Jurkat, Clone E6-1 (cell line): ENCODE measurements at places on chromosomes 1 and 21.

DNA sequence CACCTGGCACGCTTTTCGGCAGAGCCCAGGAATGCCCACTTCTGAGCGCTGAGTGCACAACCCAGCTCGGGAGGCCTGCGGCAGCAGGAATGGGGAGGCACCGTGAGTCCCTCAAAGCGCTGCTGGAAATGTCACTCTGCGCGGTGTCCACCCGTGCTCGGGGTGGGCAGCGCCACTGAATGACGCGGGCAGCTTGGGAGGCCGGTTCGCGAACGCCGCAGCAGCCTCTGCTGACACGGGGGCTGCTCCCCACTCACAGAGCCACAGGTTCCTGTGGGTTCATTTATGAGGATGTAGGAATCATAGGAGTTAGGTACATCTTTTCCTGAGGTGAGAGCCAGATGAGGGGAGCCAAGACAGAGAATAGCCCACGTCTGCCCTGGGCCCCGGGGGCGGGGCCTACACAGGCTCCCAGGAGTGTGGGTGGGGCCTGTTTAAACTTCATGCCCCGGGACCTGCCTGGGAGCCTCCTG, 146.7 kb upstream of the COL6A1 start:
- no peak for DNase-seq

DNA sequence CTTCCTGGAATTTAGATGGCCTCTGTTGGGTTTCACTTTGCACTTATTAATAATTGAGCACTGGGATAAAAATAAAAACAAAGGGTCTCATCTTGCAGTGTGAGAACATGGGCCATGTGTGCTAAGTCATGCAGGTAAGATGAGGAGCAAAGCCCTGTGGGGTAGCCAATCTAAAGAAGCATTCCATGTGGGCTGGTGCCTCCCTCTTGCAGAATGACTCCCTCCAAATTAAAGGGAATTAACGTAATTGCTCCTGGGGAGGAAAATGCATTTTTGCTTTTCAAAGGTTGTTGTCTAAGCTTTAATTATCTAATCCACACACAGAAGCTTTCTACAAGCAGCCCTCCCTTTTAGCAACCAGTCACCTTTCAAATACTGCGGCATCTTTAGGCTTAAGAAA, 69.8 kb downstream of the CDC14A start:
- DNase-seq, result no peak

GRCh38 chr1:232127190-232127589, 500.6 kb downstream of the DISC1 start:
- DNase-seq, result no peak

GRCh38 chr1:42739753-42740700, at the start of gene CLDN19:
TSS of gene CLDN19 (minus strand) at chr1:42740236. CDS start at chr1:42740063, 173 bp downstream.
- DNase-seq, result no peak

DNA sequence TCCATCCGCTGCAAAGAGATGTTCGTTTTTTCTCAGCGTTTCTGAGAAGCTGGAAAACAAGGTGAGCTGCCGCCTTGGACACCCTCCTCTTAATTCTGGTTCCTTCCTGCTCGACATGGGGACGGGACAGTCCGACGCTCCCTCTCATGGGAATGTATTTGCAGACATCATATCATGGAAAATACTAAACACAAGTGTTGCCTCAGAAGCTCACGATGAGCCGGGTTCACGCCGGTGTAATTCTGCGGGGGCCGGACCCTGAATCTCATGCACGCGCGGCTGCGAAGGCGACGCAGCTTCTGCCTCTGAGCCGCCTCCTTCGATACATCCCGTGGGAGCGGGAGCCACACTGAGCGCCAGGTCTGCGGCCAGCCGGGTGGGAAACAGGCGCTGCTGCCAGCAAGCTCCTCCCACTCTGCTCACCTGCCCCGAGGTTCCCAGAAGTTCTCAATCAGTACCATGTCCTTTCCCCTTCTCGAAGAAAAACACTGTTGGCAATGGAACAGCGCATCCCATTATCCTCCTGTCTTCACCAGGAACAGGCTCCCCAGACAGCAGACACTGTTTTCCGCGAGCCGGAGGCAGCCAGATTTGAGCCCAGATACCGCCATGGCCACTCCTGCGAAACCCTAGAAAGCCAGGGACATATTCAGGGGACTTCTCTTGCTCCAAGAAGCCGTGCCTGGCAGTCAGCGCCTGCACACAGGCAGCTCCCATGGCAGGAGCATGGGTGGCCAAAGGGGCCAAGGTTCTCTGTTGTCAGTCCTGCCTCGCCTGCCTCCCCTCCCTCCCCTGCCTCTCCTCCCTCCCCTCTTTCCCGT, 98.0 kb downstream of the WDR4 start:
- no peak for DNase-seq

DNA sequence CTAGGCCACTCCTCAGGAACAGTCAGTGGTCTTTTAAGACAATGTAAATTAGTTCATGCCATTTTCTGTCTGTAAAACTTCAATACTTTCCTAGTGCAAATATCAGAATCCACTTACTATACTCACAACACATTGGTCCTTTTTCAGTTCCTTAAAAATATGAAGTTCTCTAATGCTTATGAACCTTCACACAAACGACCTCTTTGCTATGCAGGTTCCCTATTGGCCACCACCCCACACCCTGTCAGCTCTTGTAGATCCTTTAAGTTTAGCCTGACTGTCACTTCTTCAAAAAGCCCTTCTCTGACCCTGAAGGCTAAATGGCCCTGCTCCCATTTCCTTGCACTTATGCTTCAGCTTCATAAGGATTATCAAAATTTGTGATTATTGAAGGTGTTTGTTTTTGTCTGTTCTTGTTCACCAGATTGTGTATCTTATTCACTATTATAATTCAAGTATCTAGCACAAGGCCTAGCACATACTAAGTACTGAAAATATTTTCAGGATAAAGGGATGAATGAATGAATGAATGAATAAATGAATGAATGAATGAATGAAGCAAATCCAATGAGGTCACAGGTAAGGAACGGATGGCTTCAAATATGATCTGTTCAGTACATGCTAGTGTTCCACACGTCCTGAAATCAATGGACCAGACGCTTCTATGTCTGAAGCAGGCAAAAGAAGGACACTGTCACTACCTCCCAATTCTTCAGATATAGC, 373.9 kb downstream of the VAV3 start:
- no peak for DNase-seq

- DNase-seq, result peak; percentile 38
Measured at GRCh38 chr1:84122780-84123382, 21.2 kb upstream of the PRKACB start.

- no peak for DNase-seq
Measured at GRCh38 chr1:28313702-28314546, 14.9 kb upstream of the MED18 start.

- DNase-seq, result no peak
Measured at GRCh38 chr1:55848906-55849305, 633.7 kb upstream of the USP24 start.

GRCh38 chr1:232728507-232729263, 76.5 kb upstream of the MAP10 start:
- DNase-seq, result no peak

DNA sequence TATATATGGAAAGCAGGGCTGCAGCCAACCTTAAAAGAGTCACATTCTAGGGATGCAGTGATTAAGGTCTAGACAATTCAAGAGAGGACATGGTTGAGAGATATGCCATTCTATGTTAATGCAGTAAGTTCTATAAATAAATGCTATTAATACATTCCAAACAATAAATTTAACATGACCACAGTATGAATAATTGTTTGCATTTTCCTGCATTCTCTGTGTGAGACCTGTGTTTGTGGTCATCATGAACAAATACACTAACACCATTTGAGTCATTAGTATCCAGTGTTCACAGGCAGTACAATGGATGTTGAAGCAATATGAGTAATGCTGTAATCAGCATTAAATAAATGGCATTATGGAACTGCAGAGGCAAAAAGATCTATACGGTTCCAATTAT, 5.5 kb upstream of the ZRANB2 start:
- no peak for DNase-seq

DNA sequence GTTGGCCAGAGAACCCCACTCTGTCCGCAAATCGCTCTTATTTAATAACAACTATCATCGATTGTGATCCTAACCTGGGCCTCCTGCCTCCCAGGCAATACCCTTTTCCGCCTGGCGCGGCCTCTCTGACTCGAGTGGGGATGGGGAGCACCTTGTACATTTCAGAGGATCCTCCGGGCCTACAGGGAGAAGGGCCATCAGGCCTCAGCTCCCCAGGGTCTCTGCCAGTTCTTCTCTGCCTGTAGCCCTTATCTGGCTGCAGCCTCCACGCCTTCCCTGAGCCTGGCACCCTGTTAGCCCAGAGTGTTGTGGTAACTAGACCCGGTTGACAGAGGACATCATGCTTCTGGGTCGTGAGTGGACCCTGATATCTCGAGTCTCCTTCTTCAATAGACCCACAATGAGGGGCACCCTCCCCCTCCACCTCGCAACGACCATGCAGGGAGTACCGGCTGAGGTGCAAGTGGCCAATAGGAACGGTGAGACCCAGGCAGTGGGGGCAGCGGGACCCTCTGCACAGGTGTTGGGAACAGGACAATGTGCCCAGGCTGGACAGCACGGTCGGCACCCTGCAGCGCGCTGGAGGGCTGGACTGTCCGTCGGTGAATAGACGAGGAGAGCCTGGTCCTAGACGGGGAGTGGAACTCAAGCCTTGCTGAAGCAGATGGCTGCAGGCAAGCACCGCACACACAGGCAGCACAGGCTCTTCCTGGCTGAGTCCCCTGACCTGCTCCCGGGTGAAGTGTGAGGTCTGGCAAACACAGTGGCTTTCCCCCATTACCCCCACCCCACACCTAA, 7.1 kb upstream of the CRYBG2 start:
- DNase-seq, result no peak

- peak; percentile 77 for DNase-seq
Measured at GRCh38 chr1:168362991-168363390, 82.3 kb downstream of the TBX19 start.

DNA sequence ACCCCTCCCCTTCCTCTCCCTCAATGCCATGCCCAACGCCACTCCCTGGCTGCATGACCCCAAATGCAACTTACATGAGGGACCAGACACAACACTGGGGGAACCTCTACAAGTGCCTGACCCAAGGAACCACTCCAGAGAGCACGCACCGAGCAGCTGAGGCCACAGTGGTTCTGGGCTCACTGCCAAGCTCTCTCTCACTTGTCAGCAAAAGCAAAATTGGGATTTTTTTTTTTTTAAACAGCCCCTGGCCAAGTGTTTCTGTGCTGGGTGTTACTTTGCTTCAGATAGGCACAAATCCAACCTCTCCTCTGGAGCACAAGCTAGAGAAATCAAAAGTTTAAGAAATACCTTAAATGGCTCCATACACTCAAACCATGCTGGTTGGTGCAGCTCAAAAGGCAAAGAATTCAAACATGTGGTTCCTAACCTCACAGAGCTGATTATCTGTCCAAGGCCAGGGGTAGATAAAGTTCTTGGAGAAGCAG, 363.0 kb downstream of the SETD4 start:
- DNase-seq, result no peak

DNA sequence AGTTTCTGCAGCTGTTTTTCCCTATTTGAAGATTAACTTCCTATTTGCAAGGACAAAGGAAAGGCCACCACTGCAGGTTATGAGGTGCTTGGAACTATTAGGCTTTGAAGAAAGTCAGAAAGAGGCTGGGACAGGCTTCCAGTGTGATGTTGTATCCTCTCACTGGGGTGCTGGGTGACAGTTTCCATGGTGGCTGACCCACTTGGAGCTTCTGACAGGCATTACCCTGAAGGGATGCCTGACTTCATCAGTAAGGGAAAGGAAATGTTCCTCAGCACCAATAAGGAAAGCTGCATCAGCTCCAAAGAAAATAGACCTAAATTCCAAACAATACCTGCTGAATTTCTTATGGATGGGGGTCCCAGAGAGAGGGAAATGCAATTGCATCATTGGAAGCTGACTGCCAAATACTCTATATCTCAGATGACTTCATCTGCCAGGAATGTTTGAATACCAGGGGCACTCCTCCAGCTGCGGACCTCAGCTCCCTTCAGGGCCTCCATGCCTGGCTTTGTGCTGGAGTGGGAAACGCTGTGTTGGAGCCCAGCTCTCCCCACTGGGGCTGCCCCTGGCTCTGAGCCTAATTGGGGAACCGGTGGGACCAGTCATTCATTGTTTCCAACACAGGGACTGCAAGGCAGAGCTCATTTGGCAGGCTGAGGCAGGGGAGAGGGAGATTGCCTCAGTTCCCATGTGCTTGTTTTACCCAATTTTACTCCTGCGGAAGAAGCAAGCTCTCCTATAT, 76.6 kb downstream of the RGL1 start:
- no peak for DNase-seq

GRCh38 chr21:38858812-38859205, 53.1 kb downstream of the ETS2 start:
- no peak for DNase-seq

GRCh38 chr1:17984583-17984982, 123.0 kb upstream of the IGSF21 start:
- peak; percentile 39 for DNase-seq

DNA sequence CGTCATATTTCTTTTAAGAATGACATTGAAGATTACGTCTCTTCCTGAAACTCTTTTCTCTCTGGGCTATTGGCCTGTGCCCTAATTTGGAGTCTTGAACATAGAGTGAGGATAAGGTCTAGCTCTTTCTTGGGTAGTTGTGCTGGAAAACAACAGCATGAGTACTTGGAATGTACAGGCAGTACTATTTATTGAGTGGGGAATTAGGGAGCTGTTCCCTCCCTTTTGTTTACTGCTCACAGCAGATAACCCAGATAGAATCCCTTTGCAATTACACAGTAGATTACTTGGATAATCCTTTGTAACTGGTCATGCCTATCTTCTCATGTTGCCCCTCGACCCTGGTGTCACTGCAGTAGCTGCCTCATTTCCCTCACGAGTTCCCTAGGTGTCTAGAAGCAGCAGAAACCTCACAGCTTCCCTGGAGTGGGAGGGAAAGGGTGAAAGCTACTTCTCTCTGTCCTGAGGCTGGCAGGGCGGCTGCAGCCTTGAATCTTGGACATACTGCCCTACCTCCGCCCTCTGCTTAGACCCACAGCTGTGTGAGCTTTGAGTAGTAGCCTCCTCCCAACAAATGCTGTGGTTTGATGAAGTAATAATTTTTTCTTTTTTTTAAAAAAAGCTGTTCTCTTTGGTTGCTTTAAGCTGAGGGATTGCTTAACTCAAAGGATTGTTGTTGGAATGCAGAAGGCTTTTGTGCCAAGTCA, 70.6 kb downstream of the FGGY start:
- no peak for DNase-seq

DNA sequence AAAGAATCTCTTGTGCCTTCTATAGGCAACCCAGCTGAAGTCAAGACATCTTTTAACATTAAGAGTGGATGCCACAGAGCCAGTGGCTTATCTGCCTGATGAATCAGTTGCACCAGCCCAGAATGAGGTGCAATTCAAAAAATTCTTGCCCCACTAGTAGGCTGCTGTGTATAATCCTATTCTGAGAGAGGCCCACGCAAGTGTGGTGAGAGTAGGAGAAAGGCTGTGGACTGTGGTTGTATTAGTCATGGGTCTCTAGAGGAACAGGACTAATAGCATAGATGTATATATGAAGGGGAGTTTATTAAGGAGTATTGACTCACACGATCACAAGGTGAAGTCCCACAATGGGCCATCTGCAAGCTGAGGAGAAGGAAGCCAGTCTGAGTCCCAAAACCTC, 216.4 kb downstream of the LTN1 start:
- no peak for DNase-seq

DNA sequence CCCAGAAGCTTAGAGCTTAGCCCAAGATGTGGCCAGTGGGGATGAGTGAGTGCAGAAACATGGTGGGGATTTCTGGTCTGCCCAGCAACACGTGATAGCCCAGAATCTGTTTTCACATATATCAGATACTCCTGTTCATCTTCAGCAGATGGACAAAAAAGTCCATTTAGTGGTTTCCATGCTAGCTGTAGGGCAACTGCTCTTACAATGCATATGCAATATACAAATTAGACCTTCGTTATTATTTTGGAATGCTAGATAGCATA, 96.9 kb upstream of the SGIP1 start:
- no peak for DNase-seq

GRCh38 chr1:232571523-232571922, 58.4 kb downstream of the SIPA1L2 start:
- DNase-seq, result peak; percentile 62
